Thyroid gland (tissue), 4 donors: ENCODE measurements at places on chromosomes 11 and 22.

DNA sequence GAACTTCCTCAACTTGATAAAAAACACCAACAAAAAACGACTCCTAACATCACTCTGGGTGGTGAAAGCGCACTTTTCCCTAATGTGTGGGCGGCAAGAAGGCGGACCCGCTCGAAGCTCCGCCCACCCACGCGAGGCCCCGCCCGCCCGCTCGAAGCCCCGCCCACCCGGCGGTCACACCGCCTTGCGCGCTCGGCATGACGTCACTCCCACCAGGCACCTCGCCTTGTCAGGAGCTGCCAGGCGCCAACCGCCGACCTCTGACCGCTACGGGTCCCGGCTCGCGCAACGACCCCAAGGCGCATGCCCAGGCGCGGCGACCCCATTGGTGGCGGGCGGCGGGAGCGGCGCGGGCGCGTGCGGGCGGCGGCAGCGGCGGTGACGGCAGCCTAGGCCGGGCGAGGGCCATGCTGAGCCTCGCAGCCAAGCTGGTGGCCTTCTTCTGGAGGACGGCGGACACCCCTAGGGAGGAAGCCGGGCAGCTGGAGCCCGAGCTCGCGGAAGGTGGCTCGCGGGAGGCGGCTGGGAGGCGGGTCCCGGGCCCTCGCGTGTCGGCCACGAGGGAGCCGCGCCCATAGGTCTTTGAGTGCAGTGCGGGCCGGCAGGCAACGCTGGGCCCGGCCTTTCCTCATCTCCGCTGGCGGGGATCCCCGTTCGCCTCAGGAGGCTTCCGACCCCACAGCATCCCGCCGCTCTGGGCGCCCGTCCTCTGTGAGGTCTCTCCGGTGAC, at the start of gene MOV10L1:
Gene MOV10L1 (plus strand): TSS at position 325 of the 730 bp plus-strand sequence. CDS start 83 bp downstream, at position 408.
- peaks cover 5% of the 10 kb centered on the region for H3K27me3 ChIP-seq
- no peak for DNase-seq
- H3K36me3 ChIP-seq = no peaks in the 10 kb centered on the region
- H3K4me1 ChIP-seq = no peaks in the 10 kb centered on the region
- no peak within 1 kb of the TSS for H3K4me3 ChIP-seq
- H3K27ac ChIP-seq = no peak within 1 kb of the TSS

GRCh38 chr11:2885017-2885677, 428 bp downstream of the CDKN1C start:
- H3K4me3 ChIP-seq = peak overlapping the region; percentile 58
- H3K36me3 ChIP-seq = no peaks in the 10 kb centered on the region
- H3K27me3 ChIP-seq = no peaks in the 10 kb centered on the region
- peak; percentile 67 for DNase-seq
- peak overlapping the region; percentile 44 for H3K27ac ChIP-seq

DNA sequence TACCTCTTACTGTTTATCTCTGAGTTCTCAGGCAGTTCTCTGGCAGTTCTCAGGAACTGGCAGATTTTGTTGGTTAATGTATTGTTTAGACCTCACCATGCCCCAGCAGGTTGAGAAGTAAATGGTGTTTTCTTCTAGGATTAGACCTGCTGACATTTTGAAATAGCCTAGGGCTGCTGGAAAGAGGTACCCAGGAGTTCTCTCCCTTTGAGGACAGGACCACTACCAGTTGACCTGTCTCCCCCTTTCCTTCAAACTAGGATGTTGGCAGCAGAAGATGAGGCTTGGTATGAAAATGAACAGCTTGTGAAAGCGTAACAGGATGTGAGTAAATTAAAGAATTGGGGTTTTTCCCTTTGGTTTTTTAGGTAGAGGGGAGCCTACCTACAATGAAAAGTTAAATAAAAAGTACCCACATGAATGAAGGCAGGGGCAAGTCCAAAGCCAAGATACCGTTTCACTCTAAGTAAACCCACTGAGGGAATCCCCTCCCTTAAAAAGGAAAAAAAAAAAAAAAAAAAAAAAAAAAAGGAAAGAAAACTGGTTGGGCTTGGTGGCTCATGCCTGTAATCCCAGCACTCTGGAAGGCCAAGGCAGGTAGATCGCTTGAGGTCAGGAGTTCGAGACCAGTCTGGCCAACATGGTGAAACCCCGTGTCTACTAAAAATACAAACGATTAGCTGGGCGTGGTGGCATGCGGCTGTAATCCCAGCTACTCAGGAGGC, 96.2 kb downstream of the PDHX start:
- H3K36me3 ChIP-seq = no peaks in the 10 kb centered on the region
- peaks cover 4% of the 10 kb centered on the region for H3K4me1 ChIP-seq
- no peak overlapping the region for H3K27ac ChIP-seq
- no peak overlapping the region for H3K4me3 ChIP-seq

DNA sequence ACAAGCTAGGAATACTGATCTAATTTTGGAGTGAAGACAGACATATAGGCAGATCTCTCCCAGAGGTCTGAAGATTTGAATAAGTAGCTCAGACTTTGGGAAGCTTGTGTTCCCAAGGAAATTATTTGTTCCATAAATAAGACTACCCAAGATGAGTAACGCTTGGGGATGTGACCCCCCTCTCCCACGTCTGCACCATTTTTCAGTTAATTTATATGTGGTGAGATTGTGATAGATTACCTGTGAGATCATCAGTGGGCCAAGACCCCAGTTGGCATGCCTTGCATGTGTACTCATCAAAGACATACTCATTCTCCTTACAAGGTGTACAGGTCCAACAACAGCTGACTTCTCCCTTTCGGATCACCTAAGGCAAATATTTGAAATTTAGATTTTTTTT, 252.8 kb upstream of the CTSC start:
- DNase-seq = no peak
- no peaks in the 10 kb centered on the region for H3K36me3 ChIP-seq
- H3K4me3 ChIP-seq = no peak overlapping the region
- H3K27ac ChIP-seq = no peak overlapping the region
- no peaks in the 10 kb centered on the region for H3K4me1 ChIP-seq
- H3K27me3 ChIP-seq = no peaks in the 10 kb centered on the region

- no peak overlapping the region for H3K4me3 ChIP-seq
- peaks cover 5% of the 10 kb centered on the region for H3K4me1 ChIP-seq
- no peaks in the 10 kb centered on the region for H3K27me3 ChIP-seq
Observed at GRCh38 chr11:100810146-100810545, 123.1 kb downstream of the ARHGAP42 start.

DNA sequence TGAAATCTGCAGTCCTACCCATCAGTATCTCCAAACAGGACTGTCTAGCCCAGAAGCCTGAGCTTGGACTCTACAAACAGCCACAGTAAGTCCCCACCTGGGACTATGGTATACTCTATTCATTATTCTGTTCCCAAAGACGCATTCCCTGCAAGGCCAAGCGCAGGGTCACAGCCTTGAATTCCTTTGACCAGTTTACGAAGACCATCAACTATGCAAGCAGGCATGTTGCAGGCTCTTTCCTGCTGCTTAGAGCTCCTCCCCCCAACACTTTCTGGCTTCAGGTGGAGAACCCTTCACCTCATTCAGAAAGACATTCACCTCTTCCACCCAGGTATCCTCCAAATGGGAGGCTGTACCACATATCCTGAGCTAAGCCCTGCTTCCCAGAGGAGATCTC, 62.5 kb downstream of the TIMP3 start:
- no peaks in the 10 kb centered on the region for H3K4me1 ChIP-seq
- H3K27me3 ChIP-seq = no peaks in the 10 kb centered on the region
- H3K36me3 ChIP-seq = peaks cover 15% of the 10 kb centered on the region
- no peak overlapping the region for H3K4me3 ChIP-seq
- no peak for DNase-seq

GRCh38 chr11:218815-219593, 11.5 kb downstream of the RIC8A start:
- H3K27ac ChIP-seq = no peak overlapping the region
- H3K27me3 ChIP-seq = no peaks in the 10 kb centered on the region
- no peak for DNase-seq
- H3K4me3 ChIP-seq = no peak overlapping the region
- H3K4me1 ChIP-seq = no peaks in the 10 kb centered on the region
- H3K36me3 ChIP-seq = peaks cover 17% of the 10 kb centered on the region

DNA sequence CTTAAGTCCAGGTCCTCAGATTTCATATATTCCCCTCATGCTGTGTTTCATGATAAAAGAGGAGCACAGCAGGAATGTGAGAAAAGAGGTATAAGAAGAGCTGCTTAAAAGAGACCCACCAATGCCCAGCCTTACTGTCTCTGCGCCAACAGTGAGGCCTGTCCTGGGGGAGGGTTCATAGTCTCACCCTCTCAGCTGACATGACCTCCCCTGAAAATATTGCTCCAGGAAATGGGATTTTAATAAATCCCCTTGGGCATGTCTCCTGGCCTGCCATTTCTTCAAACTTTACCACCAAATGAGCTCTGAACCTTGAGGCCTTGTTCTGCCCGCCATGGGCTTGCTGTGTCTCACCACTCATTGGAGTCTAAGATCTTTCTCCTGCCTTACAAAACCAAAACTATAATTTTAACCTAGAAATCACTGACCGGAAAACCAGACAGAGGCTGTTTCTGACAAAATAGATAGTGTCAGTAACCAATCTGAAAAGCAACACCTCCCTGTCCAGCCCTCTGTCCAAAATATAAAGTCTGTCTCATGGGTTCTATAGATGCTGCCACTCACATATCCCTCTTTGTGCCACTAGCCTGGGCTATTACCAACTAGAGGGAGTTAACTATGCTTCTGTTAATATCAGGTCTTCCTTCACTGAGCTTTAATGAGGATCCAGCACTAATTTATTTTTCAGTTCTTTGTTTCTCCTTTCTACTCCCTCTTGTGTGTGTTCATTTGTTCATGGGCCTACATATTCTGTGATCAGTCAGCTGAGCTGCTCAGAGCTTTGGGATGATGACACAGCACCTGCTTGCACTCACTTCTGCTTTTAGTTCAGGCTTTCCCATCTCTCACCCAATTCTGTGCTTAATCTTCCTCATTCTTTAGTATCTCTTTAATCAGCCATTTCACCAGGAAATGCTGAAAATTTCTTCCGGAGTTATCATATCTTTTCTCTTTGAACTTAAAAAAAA, at the start of gene OR2AG2:
Gene OR2AG2 (minus strand): TSS at position 51 of the 968 bp plus-strand sequence. CDS start 3,019 bp downstream, outside the sequence.
- no peaks in the 10 kb centered on the region for H3K4me1 ChIP-seq
- no peak for DNase-seq
- H3K4me3 ChIP-seq = no peak within 1 kb of the TSS
- H3K36me3 ChIP-seq = no peaks in the 10 kb centered on the region
- H3K27me3 ChIP-seq = no peaks in the 10 kb centered on the region

GRCh38 chr11:95308512-95309035, 77.6 kb upstream of the SESN3 start:
- H3K36me3 ChIP-seq = no peaks in the 10 kb centered on the region
- H3K4me3 ChIP-seq = no peak overlapping the region
- no peaks in the 10 kb centered on the region for H3K4me1 ChIP-seq
- H3K27ac ChIP-seq = no peak overlapping the region

- H3K4me1 ChIP-seq = peaks cover 37% of the 10 kb centered on the region
- no peak overlapping the region for H3K27ac ChIP-seq
- DNase-seq = no peak
- no peak overlapping the region for H3K4me3 ChIP-seq
Observed at GRCh38 chr22:45688600-45689080, 17.0 kb downstream of the ATXN10 start.

GRCh38 chr22:32199341-32199740, 5.5 kb downstream of the RFPL2 start:
- H3K27me3 ChIP-seq = no peaks in the 10 kb centered on the region
- no peaks in the 10 kb centered on the region for H3K36me3 ChIP-seq
- H3K4me3 ChIP-seq = no peak overlapping the region
- DNase-seq = no peak

- H3K4me3 ChIP-seq = no peak overlapping the region
- H3K36me3 ChIP-seq = no peaks in the 10 kb centered on the region
- peaks cover 5% of the 10 kb centered on the region for H3K4me1 ChIP-seq
Observed at GRCh38 chr11:123469089-123469488, 39.0 kb downstream of the GRAMD1B start.

GRCh38 chr11:76008474-76008873, 193.5 kb downstream of the UVRAG start:
- H3K36me3 ChIP-seq = peaks cover 10% of the 10 kb centered on the region
- H3K27me3 ChIP-seq = no peaks in the 10 kb centered on the region
- DNase-seq = no peak
- H3K4me1 ChIP-seq = no peaks in the 10 kb centered on the region
- H3K27ac ChIP-seq = no peak overlapping the region
- no peak overlapping the region for H3K4me3 ChIP-seq

GRCh38 chr11:58582437-58582836, 3.6 kb downstream of the ZFP91 start:
- DNase-seq = no peak
- no peaks in the 10 kb centered on the region for H3K27me3 ChIP-seq
- no peak overlapping the region for H3K27ac ChIP-seq
- H3K4me3 ChIP-seq = no peak overlapping the region
- no peaks in the 10 kb centered on the region for H3K36me3 ChIP-seq
- peaks cover 22% of the 10 kb centered on the region for H3K4me1 ChIP-seq

GRCh38 chr11:35177370-35177769, 38.4 kb downstream of the CD44 start:
- H3K27me3 ChIP-seq = no peaks in the 10 kb centered on the region
- H3K4me3 ChIP-seq = no peak overlapping the region
- peaks cover 70% of the 10 kb centered on the region for H3K4me1 ChIP-seq
- peak; percentile 28 for DNase-seq
- no peaks in the 10 kb centered on the region for H3K36me3 ChIP-seq
- peak overlapping the region; percentile 39 for H3K27ac ChIP-seq

DNA sequence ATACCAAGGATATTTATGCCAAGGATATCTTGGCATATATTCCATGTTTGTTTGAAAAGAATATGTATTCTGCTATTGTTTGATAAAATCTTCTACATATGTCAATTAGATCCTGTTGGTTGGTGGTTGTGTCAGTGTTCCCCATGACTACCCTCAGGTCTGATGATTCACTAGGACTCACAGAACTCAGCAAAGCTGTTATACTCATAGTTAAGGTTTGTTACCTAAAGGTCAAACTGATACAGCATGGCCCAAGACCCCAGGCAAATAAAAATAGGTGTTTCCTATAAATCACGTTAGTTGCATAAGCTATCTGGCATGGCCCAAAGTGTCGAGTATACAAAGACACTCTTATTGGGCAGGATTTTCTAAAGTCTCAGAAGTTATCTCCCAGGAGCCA, 30.2 kb upstream of the B3GNT6 start:
- no peak overlapping the region for H3K4me3 ChIP-seq
- no peaks in the 10 kb centered on the region for H3K36me3 ChIP-seq
- DNase-seq = no peak
- no peaks in the 10 kb centered on the region for H3K4me1 ChIP-seq

- no peaks in the 10 kb centered on the region for H3K4me1 ChIP-seq
- H3K27ac ChIP-seq = no peak overlapping the region
- H3K27me3 ChIP-seq = no peaks in the 10 kb centered on the region
- DNase-seq = no peak
Observed at GRCh38 chr11:85385547-85385946, 241.6 kb downstream of the DLG2 start.

DNA sequence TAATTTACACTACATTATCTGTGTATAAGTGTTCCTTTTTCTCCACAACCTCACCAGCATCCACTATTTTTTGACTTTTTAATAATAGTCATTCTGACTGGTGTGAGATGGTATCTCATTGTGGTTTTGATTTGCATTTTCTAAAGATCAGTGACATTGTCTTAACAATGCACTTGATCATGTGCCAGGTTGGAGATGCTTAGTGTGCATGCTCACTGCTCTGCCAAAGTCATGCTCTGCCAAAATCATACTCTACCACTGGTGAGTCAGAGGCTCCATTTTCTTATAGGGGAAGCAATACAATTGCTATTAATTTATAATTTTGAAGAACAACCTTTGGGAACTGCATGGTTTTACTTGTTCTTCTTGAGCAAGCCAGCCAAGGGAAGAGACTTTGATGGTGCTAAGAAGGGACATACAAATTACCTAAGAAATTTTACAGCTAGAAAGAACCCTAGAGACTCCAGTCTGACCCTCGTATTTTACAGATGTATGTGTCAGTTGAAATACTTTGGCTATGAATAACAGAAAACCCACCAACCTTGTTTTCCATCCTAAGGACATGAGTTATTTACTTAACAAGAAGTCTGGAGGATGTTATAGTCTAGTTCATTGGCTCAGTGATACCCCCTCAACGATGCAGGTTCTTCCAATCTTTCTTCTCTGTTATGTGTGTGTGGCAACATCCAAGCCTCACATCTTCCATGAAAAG, 368.9 kb downstream of the DDX10 start:
- no peaks in the 10 kb centered on the region for H3K36me3 ChIP-seq
- H3K27ac ChIP-seq = no peak overlapping the region
- H3K4me1 ChIP-seq = no peaks in the 10 kb centered on the region
- no peak for DNase-seq
